Kidney (tissue), 22 donors: ENCODE measurements at places on chromosomes 7 and 10. TPM values are rescaled to one million over a fixed set of nuclear protein-coding genes. Genes with fewer than 3 reads are reported as not detected.
A peak's percentile ranks its signal among the peaks of the same experiment; 100 is the strongest.

Gene NACAD
- 4.2 TPM for total RNA-seq

Gene SLC26A4
- total RNA-seq, result 2.5 TPM

- no peak for DNase-seq
Measured at GRCh38 chr7:57205000-57205399, 72.8 kb upstream of the ZNF479 start.

- peak; percentile 28 for DNase-seq
Measured at GRCh38 chr10:7634142-7634894, 32.4 kb downstream of the ITIH5 start.

GRCh38 chr7:99105756-99106155, 38.2 kb downstream of the SMURF1 start:
- DNase-seq, result no peak

DNA sequence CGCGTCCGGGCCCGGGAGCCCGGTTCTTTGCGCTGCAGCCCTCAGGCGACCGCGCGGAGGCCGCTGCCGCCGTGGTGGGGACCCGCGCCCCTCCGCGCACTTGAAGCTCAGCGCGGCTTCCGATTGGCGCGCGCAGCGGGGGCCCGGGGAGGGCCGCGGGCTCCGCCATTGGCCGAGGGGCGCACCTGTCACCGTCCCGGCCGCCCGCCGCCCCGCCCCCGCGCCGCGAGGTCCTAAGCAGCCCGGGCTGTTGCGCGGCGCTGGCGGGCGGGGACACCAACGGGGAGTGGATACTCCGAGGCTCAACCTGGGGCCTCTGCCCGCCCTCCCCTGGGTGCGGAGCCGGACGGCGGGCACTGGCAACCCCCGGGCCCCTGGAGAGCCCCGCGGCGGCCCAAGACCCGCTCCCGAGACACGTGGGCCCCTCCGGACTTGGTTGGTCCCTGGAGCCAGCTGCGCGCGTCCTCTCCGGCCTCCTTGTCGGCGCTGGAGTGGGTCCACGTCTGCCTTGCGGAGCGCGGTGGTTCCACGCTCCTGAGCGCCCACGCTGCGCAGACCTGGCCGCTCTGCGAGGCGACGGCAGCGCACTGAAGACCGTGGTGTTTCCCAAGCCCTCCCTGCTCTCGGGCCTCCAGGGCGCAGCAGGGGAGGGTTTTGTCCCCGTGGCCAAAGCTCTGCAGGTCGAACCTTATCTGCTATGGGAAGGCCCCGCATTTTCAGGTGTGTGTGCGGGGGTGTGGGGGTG, at the start of gene MNX1:
TSS of gene MNX1 (minus strand) at position 76 of the 745 bp plus-strand sequence. CDS start 313 bp downstream, outside the sequence.
- no peak for DNase-seq

- no peak for DNase-seq
Measured at GRCh38 chr7:69365651-69366192, 232.6 kb upstream of the AUTS2 start.
